Activated CD4-positive, alpha-beta T cell treated with anti-CD3 and anti-CD28 coated beads, Interleukin-2, amount 10 ng/mL, durations not matched to agents 7 days and 5 days (primary cell): ENCODE measurements at places on chromosomes 4 and X.

- no peak for DNase-seq
Measured at GRCh38 chrX:34716302-34716701, 59.2 kb upstream of the TMEM47 start.

GRCh38 chrX:652341-652741, 21.8 kb downstream of the SHOX start:
- no peak for DNase-seq

DNA sequence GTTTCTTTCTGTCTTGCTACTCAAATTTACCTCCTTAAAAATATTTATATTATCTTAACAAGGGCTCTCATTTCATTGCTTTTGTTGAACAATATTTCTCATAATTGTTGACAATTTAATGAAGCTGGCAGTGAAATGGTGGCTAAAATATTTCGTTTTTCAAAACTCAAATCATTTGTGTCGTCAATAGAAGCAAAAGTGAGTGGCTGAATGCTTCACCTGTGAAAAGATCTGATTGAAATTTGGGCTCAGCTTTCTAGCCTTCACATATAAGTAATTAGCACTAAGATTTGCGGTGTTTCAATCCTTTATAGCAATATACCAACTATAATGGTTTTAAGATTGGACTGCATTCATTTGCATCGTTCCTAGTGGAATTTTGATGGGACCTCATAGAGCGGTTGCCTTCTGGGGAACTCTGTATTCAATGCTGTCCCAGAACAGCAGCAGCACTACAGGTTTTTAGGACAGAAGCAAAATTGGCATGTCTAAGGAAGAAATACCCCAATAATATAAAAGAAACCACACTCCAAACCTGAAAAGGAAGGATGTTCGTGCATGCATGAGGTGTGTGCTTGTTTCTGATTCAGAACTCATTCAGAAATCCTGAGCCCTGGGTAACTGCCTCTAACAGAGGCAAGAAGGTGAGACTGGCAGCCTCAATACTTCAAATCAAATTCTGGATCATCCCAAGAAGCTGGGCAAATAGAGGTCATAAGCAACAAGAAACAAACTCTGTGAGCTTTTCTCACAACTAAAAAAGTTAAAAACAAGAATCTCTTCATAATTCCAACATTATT, 2.5 kb downstream of the CXCL1 start:
- no peak for DNase-seq

DNA sequence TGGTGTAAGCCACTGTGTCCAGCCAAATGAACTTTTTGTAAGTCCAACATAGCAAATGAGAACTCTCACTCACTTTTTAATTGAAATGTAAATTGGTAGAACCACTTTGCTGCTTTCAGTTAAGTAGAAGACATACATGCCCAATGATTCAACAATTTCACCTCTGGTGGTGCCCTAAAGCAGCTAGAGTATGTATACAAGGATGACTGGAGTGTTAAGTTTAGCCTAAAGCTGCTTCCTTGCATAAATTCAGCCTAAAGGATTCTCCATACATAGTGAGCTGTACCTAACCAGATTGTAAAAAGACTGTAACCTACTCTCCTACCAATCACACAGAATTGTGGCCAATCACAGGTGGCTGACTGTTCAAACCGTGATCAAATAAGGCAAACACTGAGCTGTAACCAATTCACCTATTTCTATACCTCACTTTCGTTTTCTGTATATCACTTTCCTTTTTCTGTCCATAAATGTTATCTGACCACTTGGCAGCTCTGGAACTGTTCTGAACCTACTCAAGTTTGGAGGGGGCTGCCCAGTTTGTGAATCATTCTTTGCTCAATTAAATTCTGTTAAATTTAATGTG, 39.9 kb downstream of the PDS5A start:
- DNase-seq, result no peak

- DNase-seq, result no peak
Measured at GRCh38 chr4:1279253-1279652, 10.4 kb upstream of the MAEA start.

GRCh38 chr4:113349430-113349829, 300.0 kb downstream of the ANK2 start:
- DNase-seq, result no peak

- DNase-seq, result no peak
Measured at GRCh38 chr4:185237175-185237574, 27.8 kb downstream of the SNX25 start.

GRCh38 chr4:25308306-25308705, 4.3 kb upstream of the ZCCHC4 start:
- no peak for DNase-seq

DNA sequence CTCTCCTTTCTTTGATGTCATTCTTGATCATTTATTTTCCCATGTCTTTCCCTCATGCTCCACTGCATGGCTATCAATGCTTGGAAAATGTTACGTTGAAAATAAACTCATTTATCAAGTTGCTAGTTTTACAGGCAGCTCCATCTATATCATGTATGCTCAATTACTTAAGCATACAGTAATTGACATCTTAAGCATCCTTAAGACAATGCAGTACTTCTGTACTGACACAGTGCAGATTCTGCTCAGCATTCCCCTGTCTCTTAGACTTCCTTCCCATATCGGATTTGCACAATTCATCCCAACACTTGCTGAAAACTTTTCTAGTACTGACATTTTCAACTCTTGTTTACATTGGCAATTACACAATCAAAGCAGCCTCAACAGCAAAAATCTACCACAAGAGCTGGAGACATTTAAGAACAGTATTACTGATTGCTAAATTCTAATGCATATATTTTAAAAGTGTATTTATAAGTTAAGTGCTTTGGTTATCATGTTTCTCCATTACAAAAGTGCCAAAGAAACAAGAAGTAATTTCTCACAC, 165.6 kb downstream of the ATP10D start:
- DNase-seq, result no peak

DNA sequence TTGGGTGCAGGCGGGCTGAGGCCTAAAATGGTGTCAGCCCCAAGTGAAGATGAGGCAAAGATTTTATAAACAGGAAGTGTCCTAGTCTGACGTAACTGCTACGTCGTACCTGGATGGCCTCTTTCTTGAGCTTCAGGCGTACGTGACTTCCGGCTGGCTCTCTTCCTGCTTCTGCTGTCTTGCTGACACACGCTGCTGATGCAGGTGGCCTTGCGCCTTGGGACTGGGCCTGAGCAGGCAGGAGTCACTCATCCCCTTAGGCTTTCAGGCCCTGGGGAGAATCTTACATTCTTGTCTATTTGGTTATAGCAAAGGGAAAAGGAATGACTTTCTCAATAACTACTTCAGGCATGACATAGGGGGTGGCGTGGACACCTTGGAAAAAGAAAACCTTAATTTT, 20.1 kb upstream of the ABRAXAS1 start:
- DNase-seq, result no peak

- DNase-seq, result no peak
Measured at GRCh38 chr4:123741906-123742305, 345.3 kb downstream of the SPRY1 start.

GRCh38 chr4:37717576-37717975, 31.4 kb upstream of the RELL1 start:
- no peak for DNase-seq

GRCh38 chrX:95058815-95059214, 1384.8 kb downstream of the FAM133A start:
- DNase-seq, result no peak

- DNase-seq, result no peak
Measured at GRCh38 chr4:17276776-17277175, 235.1 kb downstream of the QDPR start.

- DNase-seq, result no peak
Measured at GRCh38 chr4:81427344-81427821, 44.3 kb downstream of the RASGEF1B start.

- peak; percentile 21 for DNase-seq
Measured at GRCh38 chr4:114384629-114385028, 214.0 kb upstream of the UGT8 start.

GRCh38 chr4:70600977-70601376, 8.9 kb downstream of the AMBN start:
- DNase-seq, result no peak
